ENCODE measurements at places on chromosomes 3 and 15.

DNA sequence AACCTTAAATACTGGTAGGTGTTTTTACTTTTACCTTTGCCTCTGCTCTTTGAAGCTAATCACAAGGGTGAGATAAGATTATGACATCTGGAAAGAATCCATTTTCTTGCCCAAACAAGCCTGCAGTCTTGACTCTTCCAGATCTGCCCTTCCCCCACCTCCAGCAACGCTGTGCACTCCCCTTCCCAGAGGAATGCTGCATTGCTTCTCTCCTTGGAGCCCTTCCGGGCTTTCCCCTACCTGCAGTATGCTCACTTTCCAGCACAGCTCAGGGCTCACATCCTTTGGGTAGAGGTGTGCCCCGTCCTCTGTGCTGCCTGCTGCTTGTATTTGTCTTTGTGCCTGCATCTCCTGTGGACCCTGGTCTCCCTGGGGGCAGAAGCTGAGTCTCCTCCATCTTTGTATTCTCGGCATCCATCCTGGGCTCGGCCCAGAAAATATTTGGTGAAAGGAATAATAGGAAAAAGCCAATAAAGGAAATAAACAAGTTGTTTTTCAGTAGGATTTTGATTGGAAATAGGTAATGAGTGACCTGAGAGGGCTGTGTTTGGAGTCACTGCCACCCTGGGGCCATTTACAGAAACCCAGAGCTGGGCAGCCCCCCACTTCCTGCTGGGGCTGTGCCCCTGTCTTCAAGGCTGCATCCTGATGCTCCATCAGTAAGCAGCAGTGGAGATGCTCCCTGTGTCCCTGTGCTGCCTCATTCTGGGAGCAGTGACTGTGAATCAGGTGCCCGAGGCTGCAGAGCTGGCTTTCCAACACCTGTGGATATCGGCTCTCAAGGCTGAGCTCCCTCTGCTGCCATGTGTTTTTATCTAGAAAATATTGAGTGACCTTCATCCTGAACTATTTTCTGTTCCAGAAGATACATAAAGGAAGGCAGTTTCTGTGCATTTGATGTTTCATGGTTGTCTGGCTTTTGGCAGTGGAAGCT, 117.5 kb downstream of the EEFSEC start:
- DNase-seq, result no peak

DNA sequence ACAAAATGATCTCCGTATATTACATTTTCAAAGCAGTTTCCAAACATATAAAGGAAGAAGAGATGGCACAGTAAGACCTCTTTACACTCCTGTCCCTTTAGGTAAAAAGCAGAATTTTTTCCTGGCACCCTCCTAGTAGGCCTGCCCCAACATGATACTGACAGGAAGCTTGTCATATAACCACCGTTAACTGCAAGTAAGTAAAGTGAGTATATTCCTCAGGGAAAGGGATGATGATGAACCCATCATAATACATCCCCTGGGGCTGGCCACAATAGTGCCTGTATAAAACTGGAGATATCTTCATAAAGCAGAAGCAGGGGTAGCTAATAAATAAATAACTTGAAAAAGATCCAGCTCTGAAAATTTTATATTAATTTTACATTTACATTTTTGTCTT, 893.0 kb downstream of the DIPK2A start:
- no peak for DNase-seq

DNA sequence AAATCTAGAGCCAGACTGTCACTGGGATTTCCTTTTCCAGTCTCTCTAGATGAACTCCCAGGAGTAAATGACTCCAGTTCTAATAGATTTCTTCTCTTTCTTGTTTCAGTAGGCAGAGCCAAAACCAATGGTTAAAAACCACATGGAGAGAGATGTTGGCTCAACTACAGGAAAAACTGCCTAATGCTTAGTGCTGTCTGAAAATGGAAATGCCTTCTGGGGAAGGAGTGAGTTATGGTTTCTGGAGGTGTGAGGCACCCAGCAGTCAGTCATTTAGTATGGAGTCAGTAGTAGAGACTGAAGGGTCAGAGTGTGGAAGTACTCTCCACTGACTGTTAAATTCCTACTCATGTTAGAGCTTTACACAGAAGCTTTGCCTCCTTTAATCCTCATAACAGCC, 136.7 kb downstream of the CCNL1 start:
- DNase-seq, result no peak

- no peak for DNase-seq
These were observed 4.6 kb downstream of the RBSN start for GRCh38 chr3:15094187-15094875.

DNA sequence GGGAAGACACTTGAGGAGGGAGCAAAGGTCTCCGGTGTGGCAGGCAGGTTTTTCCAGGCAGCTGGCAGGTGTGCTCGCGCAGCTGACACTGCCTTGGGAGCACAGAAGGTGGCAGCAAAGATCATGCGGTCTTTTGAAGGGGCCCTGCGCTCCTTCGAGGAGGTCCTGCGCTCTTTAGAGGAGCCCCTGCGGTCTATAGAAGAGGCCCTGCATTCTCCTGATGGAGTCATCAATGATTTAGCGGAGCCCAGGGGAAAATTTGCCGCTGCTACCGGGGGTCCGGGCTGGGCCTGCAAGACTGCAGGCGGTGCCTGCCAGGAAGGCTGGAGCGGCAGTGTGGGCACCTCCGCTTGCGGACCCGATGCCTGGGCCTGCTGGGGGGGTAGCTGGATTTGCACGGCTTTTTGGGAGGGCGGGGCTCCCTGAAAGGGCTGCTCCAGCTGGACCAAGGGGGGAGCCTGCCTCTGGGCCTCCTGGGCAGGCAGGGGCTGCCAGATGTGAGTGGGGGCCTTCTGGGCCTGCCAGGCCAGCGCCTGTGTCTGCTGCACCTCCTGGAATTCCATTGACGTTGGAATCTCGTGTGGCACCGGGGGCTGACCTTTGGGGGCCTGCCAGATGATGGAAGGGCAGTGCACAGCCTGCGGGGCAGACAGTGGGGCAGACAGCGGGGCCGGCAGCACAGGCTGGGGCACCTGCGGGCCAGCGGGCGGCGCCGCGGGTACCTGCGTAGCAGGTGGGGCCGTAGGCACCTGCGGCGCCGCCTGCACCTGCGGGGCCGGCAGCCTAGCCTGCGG, 2.1 kb downstream of the MAGEL2 start:
- no peak for DNase-seq

DNA sequence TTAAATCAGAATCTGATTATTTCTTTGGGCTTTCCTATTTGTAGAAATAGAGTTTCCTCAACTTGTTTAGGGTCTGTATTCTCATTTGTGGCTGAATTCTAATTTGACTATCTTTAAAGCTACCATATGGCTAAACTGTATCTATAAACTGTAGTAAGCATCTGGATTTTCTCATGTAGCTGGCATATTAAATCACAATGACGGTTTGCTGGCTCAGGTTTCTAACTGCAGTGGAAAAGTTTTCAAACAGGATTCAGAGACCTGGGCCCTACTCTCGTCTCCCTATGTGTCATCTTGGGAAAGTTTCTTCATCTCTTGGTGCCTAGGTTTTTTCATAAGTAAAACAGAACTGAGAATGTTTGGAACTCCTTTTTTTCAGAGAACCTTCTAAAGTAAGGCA, 68.3 kb downstream of the GALK2 start:
- DNase-seq, result no peak

- no peak for DNase-seq
These were observed 309.6 kb upstream of the TLE3 start for GRCh38 chr15:70407336-70407670.

DNA sequence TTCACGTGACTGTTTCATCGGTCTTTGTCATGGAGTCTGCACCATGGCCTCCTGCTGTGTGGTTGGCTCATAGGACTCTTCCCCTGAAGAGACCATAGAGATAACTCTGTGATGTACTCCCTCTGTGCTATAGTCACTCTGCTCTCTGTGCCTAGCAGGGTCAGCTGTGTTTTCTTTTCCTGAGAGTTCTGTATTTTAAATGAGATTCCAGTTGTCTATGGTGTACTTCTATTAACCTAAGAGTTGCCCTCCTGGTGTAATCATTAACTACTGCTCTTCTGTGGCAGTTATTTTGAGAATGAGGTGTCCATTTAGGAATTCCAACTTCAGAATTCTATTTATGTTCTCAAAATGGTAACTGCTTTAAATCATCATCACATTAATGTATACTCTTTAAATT, 114.5 kb upstream of the ARPP21 start:
- DNase-seq, result peak; percentile 7

- no peak for DNase-seq
These were observed 4.9 kb downstream of the CHAC1 start for GRCh38 chr15:40958146-40958545.

DNA sequence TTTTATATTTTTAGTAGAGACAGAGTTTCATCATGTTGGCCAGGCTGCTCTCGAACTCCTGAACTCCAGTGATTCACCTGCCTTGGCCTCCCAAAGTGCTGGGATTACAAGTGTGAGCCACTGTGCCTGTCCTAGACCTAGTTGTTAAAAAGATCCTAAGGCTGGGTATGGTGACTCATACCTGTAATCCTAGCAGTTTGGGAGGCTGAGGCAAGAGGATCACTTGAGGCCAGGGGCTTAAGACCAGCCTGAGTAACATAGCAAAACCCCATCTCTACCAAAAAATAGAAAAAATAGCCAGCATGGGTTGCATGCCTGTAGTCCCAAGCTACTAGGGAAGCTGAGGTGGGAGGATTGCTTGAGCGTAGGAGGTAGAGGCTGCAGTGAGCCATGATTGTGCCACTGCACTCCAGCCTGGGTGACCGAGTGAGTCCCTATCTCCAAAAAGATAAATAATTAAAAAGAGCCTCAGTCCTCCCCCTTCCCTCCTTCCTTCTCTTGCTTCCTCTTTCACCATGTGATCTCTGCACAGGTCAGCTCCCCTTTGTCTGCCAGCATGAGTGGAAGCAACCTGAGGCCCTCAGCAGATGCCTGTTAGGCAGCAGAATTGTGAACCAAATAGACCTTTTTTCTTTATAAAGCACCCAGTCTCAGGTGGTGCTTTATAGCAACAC, 9.8 kb upstream of the FNDC3B start:
- no peak for DNase-seq

DNA sequence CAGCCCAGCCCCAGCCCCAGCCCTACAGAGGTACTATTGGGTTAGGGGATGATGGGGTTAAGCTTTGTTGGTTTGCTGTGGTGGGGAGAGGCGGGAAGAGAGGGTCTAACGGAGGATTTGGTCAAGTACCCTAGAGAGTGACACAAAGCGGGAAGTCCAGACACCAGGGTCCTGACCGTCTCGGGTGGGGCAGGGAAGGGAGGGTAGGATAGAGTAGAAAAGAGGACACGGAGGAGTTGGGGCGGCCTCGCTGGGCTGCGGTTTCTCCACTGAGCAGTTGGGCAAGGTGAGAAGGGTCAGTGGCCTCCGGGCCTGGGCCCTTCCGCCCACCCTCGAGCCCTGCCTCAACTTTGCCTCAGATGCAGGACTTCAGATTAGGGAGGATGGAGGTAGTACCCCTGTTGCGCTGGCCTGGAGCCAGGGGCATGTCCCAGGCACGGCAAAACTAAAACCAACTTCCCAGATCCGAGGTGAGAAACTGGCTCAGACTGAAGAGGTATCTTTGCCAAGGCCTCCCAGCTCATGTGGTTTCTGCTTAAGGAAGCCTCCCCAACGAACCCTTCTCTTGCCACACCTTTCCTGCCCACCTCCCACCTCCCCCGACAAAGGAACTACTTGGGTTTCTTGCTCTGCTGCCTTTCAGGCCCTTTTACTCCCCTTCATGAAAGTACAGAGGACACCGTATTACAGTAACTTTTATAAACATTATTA, 551 bp downstream of the PML start:
- DNase-seq, result peak; percentile 23

- DNase-seq, result no peak
These were observed 141.6 kb upstream of the MEF2A start for GRCh38 chr15:99424131-99424571.

- no peak for DNase-seq
These were observed 121.0 kb downstream of the TFDP2 start for GRCh38 chr3:142028243-142028777.

GRCh38 chr3:20097015-20097414, 56.8 kb downstream of the KAT2B start:
- DNase-seq, result no peak

DNA sequence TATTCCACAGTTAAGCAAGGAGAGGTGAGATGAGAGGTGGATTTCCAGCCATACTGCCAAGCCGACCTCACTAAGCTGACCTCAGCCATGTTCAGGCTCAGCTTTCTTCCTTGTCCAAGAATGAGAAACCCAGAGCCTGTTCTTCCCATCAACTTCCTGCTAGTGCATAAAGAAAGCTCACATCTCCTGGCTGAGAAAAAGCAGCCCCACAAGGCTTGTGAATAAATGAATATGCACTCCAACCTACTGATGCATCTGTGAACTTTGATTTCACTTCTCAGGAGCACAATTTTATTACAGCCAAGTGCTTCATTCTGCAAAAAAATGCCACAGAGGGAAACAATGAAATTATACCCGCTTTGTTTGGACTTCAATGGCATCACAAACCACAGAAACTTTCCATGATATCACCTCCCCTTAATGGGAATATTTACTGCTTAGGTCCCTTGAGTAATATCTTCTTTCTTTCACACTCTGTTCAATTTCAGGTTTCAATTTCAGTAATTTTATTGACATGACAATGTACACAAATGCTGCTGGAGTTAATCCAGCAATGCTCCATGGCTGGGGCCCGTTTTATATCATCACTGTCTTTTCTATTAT, 437.0 kb upstream of the PPP2R3A start:
- DNase-seq, result no peak

GRCh38 chr3:72398781-72399180, 449.5 kb downstream of the SHQ1 start:
- no peak for DNase-seq

DNA sequence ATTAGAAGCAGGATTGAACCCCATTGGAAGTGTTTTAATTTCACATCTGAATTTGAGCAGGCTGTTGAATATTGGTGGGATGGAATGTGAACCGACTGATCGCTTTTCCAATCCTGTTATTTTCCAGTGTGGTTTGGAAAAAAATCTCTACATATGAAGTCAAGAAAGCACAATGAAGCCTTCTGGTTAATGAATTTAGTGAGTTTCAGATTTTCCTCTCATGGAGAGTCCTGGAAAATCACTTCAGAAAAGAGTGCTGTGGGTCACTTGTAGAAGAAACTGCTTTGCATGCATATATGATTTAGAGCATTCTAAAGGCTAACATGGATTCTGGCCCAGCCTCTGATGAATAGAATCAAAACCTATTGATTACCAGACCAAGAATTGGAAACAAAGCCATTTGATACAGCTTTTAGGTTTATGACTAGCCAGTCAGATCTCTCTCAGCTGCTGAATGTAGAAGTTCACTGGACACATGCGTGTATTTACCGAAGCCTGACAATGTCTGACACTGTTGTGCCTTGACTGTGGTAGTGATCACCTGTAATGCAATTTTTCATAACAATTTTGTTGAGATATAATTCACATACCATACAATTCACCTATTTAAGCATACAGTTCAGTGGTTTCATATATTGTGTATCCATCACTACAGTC, 121.9 kb downstream of the FNDC3B start:
- DNase-seq, result no peak

GRCh38 chr3:94071713-94072284, 8.9 kb downstream of the NSUN3 start:
- no peak for DNase-seq

- no peak for DNase-seq
These were observed 253.6 kb downstream of the CNTN4 start for GRCh38 chr3:2352134-2352762.
